ENCODE measurements at places on chromosomes 13 and 19.

GRCh38 chr19:32350471-32350865, 5.1 kb downstream of the ZNF507 start:
- peak; percentile 40 for DNase-seq

GRCh38 chr13:109859898-109860297, 73.5 kb upstream of the IRS2 start:
- no peak for DNase-seq

- DNase-seq, result no peak
These were observed 10.6 kb upstream of the PDCD2L start for GRCh38 chr19:34393629-34394028.

DNA sequence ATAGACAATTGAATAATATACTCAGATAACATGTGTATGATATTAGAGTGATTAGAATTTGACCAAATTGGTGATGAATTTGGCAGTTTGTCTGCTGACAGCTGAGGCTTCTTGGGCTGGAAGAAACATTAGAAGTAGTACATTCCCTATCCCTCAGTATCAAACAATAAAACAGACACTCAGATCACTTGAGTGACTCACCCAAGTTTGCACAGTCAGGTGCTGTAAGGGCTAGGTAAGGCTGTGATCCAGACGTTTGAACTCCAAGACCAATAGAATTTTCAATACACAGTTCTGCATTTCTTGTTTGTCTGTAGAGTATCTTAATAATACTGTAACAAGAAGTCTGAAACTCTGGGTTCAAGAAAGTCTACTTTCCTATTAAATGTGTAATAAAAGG, 223.5 kb downstream of the POSTN start:
- DNase-seq, result no peak

DNA sequence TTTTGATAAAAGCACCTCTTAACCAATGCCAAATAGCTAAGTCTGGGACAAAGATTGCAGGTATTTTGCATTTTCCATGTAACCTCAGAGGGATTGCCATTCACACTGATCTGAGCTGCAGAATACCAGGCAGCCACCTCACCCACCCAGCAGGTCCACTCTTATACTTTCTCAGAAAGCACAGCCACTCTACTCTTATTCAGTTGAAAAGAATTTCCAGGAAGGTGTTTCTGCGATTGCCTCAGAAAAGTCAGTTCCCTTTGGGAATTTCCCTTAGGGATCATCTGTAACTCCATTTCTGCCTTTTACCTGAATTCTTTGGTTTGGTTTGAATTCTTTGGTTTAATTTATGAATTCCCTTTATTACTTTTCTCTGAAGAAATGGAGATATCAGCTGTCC, 904 bp upstream of the ALOX5AP start:
- DNase-seq, result no peak

- no peak for DNase-seq
These were observed 13.5 kb downstream of the C2CD4C start for GRCh38 chr19:395467-395866.
